ENCODE measurements at places on chromosomes 1 and 21.

DNA sequence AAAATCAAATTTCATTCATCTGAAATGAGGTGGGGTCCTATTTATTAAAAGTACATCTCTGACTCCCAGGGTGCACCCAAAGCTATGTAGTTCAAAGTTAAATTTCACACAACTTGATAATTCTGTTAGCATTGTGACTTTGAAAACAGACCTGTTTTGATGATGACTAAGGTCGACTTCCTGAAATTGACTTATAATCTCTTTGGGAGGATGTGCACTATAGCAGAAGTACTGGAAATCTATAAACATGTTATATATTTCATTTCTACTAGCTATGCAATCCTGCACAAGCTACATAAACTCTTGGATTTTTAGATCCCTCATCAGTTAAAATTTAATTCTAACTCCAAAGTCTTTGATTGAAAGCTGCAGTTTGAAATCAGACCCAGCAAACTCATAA lies 507.6 kb downstream of the NEGR1 start:
- no peak for DNase-seq

DNA sequence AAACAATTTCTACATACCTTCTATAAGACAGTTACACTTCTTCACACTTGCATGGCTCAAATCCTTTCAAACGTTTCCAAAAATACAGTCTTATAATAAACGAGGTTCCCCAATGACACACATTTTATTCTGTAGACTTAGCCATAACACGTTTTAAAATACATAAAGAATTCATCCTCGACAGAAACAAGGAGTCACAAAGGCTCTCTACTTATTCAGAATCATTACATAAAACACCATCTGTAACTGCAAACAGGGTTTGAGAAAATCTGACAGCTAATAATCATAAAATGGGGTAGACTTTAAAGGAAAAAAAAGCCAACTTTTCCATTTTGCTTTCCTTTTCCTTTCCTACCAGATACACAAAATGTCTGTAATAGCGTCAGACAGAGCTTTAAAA lies 1.8 kb downstream of the PIK3R3 start:
- no peak for DNase-seq

- DNase-seq, result no peak
These were observed 179.4 kb downstream of the LYPLAL1 start for GRCh38 chr1:219352961-219353651.

GRCh38 chr1:159972443-159973205 lies 18.6 kb upstream of the SLAMF9 start:
- DNase-seq, result no peak

DNA sequence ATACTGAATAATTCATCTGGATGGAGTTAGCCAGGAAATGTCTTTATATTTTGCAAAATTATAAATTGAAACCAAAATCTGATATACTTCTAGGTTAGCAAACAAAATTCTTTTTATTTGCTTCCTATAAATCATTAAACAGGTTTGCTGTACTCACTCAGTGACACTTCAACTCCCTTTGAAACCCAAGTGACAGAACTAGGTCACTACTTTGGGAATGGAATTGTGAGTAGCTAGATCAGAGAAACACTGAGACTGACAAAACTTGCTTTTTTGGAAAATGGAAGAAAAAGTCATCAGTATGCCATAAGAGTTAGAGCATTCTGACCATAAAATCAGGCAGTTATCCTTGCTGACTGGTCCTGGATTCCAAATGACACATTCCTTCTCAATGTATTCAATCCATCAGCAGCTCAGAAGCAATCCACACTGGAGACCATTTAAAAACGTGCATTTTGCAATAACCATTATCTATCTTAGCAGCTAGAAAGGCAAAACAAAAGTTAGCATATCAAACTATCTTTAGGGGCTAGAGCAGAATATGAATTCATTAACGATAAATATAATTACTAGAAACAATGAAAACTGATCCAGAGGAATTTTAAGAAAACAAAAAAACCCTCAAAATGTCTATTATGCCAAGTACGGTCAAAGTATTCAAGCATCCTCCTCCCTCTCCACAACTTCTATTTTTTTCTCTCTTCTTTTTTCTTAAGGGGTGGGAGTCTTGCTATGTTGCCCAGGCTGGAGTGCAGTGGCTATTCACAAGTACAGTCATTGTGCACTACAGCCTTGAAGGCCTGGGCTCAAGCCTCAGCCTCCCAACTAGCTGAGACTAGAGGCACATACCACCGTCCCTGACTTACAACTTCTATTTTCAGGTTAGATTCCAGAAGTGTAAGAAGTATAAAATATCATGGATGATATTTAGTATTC lies 60.1 kb downstream of the HNRNPR start:
- DNase-seq, result no peak

GRCh38 chr1:147492207-147492606 lies 49.1 kb upstream of the BCL9 start:
- no peak for DNase-seq

DNA sequence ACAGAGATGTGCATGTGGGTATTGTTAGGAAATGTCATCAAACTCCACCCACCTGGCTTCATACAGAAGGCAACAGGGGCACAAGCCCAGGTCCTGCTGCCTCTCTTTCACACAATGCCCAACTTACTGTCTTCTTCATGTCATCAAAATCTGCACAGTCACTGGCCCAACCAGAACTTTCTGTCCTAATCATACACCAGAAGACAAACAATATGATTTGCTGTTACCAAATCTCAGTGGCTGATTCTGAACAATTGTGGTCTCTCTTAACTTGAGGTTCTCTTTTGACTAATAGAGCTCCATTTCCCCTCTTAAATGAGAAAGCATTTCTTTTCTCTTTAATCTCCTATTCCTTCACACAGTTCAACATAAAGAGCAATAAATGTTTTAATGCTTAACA lies 7.7 kb downstream of the HSD3B2 start:
- no peak for DNase-seq

- DNase-seq, result no peak
These were observed 56.9 kb upstream of the ATP2B4 start for GRCh38 chr1:203569490-203570318.

- no peak for DNase-seq
These were observed 21.6 kb downstream of the FOXD3 start for GRCh38 chr1:63343922-63344321.

DNA sequence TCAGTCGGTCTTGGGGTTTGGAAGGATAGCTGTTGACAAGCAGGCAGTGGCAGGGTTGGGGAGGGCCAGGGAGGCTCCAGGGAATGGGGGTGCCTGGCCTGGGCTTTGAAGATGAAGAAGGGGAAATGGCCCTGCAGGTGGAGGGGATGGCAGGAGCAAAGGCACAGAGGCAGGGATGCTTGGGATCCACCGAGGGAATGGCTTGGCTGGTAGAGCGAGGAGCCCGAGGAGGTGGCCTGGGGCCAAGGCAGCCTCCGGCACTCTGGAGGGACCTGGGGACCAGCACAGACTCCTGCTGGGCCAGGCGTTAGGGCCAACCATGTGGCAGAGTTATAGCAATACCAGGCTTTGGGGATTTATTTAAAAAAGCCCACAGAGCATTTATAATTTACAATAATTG lies 62.9 kb upstream of the EDN2 start:
- no peak for DNase-seq

- no peak for DNase-seq
These were observed 16.4 kb downstream of the TNNT2 start for GRCh38 chr1:201360901-201361651.

GRCh38 chr1:41823471-41823870 lies 95.3 kb downstream of the HIVEP3 start:
- DNase-seq, result no peak

- DNase-seq, result no peak
These were observed 137.3 kb downstream of the ZSCAN20 start for GRCh38 chr1:33609739-33610138.

GRCh38 chr21:45571641-45572040 lies 29.4 kb upstream of the SLC19A1 start:
- no peak for DNase-seq

DNA sequence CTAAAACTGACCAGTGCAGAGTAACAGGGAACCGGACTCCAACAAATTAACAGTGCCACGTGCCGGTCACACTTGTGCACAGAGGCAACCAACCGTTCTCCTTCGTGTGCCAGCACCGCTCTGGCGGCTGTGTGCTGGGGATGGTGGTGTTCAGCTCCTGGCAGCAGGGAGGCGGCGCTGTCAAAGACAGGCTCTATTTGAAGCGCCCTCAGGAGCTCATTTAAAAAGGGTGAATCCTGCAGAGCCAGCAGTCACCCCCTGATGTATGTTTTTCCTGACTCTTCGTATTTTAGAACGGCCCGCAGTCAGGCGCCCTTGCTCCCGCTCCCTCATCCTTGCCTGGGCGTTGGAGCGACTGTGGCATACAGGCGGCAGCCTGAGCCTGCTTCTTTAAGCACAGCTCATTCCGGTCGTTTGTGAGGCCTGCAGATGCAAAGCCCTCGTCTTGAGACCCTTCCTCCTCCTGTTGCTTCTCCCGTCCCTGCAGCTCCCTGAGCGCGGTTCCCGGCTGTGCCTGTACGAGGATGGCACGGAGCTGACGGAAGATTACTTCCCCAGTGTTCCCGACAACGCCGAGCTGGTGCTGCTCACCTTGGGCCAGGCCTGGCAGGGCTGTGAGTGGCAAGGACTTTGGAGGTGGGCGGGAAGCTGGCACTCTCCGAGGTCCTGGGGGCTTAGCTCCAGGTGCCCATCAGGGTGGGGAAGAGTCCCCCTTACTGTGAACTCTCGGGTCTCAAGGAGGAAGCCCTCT lies 1.1 kb downstream of the DFFB start:
- DNase-seq, result no peak

- no peak for DNase-seq
These were observed 36.4 kb downstream of the IGFN1 start for GRCh38 chr1:201226859-201227488.

DNA sequence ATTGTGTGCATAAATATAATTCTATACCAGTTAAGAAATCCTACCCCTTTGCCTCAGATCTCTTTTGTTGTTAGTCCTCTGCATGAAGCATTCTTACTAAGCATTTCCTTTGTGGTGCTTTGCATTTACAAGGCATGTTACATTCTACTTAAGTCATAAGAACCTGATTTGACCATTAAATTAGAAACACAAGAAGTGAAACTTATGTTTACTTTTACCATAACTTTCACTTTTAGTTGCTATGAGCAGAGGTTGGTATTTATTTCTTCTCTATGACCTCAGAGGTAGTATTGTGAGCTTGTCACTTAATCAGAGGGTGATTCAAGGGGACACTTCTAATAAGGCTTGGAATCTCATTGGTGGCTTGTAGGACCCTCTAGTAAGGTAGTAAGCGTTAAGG lies 9.0 kb downstream of the FAM20B start:
- DNase-seq, result no peak

DNA sequence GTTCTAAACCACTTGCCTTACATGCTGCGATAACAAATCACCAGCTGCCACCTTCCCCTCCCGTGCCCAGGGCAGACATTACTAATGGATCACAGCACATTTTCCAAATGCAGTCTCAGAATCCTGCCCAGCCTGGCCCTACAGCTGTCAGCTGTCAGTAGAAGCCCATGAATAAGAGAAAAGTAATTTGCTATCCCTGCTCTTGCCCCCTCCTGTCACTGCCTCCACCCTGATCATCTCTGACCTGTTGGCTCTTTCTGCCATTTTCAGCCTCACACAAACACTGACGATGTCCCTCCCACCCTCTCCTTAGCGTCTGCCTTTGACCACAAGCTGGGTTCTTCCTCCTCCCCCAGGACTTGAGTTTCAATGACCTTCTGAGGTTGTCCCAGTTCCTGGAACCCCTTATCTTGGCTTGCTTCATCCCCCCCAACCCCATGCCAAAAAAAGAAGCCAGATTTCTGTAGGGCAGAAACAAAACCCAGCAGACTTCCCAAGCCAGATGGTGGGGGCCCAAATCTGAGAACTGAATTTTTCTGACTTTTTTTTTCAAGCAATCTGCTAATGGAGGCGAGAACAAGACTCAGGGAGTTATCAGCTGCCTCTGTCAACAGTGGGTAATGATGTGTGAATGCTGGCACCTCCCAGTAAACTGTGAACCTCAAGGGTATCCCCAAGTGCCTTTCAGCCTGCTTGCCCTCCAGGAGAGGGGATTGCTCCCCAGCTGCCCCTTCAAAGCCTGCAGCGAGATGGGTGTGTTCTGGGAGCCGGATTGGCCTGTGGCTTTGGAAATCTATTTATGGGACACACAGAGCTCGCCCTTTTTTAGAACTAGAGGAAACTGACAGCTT lies 216.5 kb upstream of the VAMP3 start:
- DNase-seq, result no peak

DNA sequence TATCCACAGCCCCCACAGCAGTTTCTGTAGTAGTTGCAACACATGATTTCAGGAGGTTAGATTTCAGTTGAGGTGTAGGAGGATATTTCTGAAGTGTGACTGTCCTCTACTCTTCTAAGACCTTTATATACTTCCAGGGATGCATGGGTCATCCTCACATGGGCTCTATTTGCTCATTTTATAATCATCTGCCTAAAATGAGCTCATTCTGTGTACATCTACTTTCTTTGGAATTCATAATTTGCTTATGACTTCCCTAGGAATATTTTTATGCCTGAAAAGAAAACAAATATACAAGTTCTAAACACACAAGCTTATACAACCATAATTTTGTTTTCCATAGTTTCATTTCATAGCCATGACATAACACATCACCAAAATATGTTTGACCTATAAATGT lies at the start of gene KRTAP21-2:
Gene KRTAP21-2, minus strand, starts transcription at position 101 of the 400 bp plus-strand sequence. Its CDS starts 57 bp downstream, at position 44.
- no peak for DNase-seq

- DNase-seq, result no peak
These were observed 241.9 kb downstream of the PTPRU start for GRCh38 chr1:29478151-29478791.

GRCh38 chr1:179955287-179955680 lies 674 bp downstream of the CEP350 start:
- no peak for DNase-seq

DNA sequence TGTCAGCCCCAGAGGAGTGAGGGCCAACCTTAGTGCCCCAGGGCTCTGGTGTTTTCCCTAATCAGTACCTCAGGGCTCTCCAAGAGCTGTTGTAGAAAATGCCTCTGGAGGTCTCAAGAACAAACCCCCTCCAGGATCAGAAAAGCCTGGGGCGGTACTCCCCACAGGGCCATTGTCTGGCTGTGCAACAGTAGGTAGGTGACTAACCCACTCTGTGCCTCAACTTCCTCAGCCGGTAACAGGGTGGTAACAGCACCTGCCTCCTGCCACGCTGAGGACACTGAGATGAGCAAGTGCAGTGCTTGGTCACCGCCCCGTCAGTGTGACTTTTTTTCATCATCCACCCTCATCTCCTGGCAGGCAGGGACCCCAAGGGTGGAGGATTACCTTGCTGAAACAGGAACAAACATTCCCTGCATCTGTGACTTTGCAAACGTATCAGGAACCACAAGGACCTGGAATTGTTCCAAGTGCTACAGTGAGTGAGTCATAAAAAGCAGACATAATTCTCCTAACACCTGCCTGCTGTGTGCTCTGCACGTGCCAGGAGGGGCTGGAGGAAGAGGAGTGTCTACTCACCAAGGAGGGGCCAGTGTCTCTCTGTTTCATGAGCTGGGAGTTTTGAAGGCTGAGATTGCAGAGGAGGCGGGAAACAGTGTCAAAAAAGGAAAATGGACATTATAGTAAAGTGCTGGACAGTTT lies 440.8 kb downstream of the NPHP4 start:
- DNase-seq, result no peak

GRCh38 chr21:14405962-14406361 lies 23.0 kb upstream of the HSPA13 start:
- DNase-seq, result no peak
